GM04503 (cell line): ENCODE measurements at places on chromosomes 4 and X.

DNA sequence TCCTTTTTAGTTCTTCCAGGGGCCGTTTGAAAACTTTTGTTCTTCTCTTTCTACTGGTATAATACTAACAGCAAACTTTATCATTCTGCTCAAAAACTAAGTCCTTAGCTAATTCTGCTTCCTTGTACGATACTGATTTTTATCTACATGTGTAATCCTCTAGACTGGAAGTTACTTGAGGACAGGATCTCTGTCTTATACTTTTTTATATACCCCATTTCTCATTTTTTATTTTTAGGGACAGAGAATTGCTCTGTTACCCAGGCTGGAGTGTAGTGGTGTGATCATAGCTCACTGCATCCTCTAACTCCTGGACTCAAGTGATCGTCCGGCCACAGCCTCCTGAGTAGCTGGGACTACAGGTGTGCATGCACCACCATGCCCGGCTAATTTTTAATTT lies 2.2 kb downstream of the COX7B start:
- DNase-seq, result no peak

DNA sequence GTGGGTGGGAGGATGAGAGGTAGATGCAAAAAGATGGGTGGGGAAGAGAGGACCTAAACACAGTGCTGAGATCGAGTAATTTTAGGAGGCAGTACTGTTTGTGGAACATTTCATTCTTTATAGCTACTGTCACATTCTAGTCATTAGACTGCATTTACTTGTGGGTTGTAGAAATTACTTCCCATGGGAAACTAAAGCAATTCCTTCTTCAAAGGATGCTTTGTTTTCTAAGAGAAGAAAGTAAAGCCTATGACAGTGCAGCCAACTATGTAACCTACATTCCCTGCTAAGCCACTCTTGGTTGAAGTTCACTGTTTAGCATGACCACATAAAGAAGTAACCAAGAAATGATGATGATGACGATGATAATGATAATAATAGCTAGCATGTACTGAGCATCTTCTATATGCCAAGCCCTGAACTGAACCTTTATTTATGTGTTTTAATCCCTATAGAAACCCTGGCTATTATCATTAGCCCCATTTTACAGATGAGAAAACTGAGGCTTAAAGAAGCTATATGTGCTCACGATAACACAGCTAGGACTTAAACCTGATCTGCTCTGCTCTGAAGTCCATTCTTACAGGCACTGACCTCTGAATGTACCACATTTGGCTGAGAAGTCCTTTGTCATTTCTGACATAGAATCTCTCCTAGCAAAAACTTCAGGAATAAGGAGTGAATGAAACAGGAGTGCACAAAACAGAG lies 114.5 kb upstream of the KIT start:
- peak; percentile 98 for DNase-seq

GRCh38 chr4:171524903-171525302 lies 288.3 kb upstream of the GALNTL6 start:
- DNase-seq, result no peak

- DNase-seq, result peak; percentile 8
Measured at GRCh38 chrX:151019856-151020255, 36.7 kb downstream of the HMGB3 start.

GRCh38 chr4:152643153-152644035 lies 36.4 kb downstream of the TMEM154 start:
- no peak for DNase-seq

- no peak for DNase-seq
Measured at GRCh38 chrX:15188039-15188438, 81.8 kb downstream of the ASB9 start.

DNA sequence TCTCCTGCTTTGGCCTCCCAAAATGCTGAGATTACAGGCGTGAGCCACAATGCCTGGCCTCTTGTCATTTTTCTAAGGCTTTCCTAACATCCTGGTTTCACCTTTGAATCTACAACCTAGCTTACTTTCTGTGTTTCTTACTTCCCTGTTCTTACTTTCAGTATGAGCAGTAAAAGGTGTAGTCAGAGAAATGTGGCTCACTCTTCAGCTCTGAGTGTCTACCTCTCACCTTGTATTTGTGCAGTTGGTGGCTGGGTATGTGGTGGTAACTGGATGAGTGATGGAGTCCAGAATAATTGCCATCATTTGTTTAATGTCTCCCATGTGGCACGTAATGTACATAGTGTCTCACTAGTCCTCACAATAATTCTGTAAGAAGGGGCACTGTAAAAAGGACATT lies 19.1 kb upstream of the CXCL11 start:
- no peak for DNase-seq

GRCh38 chr4:151957153-151957552 lies 196.3 kb upstream of the GATB start:
- DNase-seq, result no peak

DNA sequence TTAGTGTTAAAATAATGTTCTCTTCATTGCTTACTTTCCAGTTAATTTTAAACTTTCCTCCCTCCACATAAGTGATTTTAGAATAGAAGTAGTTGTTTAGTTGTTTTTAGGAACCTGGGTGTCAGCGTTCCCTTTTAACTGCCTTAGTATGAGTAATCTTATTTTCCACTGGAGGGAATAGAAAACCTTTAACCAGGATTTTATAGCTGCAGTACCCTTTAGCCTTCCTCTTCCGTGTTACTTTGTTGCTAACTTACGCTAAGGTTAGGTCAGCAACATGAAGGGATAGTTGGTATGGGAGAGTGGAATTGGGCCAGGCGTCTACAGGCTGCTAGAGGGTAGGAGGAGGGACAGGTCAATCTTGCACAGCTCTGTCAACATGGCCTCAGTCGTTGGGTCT lies 31.5 kb downstream of the SMS start:
- DNase-seq, result no peak

DNA sequence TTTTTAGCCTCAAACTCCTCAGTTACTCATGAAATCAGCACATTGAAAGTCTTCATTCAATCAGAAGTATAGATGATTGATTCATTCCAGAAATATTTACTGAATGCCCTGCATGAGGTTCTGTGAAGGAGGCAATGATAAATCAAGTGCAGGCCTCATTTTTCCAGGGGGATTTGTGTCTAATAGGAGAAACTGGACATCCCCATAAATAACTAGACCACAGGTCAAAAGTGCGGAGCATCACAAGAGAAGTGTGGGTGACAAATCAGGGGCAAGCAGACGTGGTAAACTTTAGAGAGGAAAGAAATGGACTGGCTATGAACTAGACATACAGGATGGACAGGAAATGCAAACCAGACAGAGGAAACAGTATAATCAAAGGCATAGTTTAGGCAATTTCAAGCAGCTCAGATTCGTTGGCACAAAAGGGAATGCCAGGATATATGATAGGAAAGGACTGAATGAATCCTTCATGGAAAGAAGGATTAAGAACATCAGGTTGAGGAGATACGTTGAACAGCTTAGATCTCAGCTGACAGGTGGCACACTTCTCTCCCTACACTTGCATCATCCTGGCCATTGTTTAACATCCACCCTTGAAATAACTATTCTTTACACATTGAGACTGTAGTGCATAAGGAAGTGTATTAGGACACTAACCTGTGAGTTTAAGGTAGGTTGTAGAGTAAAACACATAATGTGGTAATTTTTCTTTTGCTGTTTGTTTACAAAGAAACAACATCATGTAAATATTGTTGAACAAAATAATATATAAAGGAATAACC lies 69.6 kb upstream of the RASGEF1B start:
- DNase-seq, result no peak

DNA sequence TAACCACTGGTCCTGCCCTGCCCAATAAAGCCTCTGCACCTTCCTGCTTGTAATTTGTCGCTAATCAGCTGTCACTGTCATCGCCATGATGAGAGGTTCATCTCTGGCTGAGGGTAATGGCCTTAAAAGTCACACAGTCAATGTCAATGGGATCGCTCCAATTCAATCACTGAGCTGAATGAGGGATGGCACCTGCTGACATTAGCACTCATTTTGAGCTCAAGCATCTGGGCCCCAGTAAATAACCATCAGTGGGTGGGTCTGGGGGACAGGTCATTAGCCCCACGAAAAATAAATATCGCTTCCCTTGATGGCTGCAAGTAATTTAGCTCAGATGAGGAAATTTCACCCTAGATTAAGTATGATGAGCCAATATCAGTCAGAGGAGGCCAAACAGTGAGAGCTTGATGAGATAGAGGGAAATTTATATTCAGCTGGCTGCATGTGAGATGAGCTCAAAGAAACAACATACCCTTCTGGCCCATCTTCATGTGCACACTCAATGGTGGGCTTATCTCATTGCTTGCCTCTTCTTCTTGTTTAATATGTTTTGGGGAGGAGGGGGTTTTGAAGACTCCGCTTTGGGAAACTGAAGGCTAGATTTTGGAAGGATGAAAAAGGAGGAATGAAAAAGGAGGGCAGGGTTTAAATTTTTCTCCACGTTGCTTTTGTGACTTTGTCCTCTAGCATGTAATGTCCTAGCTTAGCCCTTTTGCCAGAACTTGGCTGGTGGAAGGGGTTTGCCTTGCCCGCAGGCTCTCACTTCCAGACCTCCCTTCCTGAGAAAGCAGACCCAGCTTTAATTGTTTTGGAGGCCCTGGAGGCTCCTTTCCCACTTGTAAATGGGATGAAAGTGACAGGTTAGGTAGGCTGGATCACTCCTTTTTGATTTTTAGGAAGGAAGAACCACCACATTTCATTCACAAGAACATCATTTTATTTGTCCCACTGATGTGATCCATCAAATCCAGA lies 84.8 kb upstream of the PAQR3 start:
- DNase-seq, result no peak

- no peak for DNase-seq
Measured at GRCh38 chr4:26031704-26032103, 117.7 kb downstream of the SMIM20 start.

GRCh38 chr4:125719987-125720386 lies 405.2 kb downstream of the FAT4 start:
- DNase-seq, result no peak

GRCh38 chrX:40174001-40174853 lies 76.5 kb upstream of the BCOR start:
- no peak for DNase-seq

- no peak for DNase-seq
Measured at GRCh38 chr4:183848805-183849204, 56.3 kb upstream of the STOX2 start.

DNA sequence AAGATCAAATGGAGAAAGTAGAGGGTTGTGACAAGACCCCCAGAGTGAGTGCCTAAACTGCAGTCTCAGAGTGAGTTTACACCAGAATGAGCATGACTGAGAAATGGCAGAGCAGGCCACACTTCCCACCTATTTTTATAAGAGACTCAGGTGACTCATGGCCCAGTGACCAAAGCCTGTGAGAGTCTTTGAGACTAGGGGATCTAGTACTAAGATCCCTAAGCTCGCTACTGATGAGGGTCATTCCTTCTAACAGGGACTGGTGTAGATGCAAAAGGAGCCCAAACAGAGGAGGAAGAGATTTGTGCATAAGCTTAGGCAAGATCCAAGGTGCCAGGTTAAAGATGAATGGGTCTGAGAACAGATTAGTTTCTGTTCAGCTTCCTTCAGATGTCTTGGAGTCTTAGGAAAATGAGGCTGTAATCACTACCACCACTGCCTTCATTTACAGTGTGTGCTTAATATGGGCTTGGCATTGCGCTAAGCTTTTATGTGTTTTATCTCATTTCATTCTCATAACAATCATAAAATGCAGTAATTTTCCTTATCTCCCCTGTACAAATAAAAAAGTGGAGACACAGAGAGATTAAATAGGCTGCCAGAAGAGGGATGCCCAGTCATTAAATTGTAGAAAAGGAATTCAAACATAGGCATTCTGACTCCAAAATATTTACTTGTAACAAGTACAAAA lies 62.8 kb downstream of the RWDD4 start:
- no peak for DNase-seq

DNA sequence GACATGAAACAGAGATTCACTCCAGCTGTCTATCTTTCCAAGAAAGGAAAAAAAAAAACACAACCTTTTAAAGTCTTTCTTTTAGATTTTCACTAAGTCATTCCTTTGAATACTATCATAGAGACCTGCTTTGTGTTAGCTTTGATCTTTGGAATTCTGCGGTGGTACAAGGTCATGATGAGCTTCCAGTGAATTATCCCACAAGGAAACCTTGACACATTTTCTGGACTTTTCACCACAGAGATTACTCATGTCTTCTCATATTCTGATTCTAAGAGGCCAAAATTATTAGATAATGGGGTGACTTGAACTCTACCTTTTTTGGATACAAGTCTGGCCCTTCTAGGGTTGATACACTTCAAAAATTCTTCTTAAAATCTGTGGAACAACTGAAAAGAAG lies 201.6 kb downstream of the PACRGL start:
- DNase-seq, result no peak

GRCh38 chrX:115948018-115948923 lies 222.3 kb upstream of the AGTR2 start:
- no peak for DNase-seq

GRCh38 chr4:106287353-106287969 lies 28.5 kb downstream of the TBCK start:
- peak; percentile 55 for DNase-seq

- no peak for DNase-seq
Measured at GRCh38 chr4:5497489-5497888, 210.9 kb downstream of the EVC2 start.

DNA sequence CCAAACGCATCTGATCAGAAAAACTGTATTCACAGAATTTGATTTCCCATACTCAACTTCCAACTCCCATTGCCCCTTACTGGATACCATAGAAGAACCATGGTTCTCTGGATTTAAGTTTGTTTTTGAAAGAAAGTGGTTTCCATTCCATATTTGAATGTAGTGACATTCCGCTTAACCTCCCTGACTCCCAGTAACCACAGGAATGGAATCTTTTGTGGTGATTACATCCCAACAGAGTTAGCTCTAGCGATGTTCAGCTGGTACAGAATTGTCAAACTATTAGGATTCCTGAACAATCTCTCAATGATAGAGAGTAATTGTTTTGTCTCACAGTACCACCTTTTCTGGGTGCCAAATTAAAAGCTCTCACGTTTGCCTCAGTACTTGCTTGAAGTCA lies 1.7 kb downstream of the NUDT10 start:
- DNase-seq, result no peak

DNA sequence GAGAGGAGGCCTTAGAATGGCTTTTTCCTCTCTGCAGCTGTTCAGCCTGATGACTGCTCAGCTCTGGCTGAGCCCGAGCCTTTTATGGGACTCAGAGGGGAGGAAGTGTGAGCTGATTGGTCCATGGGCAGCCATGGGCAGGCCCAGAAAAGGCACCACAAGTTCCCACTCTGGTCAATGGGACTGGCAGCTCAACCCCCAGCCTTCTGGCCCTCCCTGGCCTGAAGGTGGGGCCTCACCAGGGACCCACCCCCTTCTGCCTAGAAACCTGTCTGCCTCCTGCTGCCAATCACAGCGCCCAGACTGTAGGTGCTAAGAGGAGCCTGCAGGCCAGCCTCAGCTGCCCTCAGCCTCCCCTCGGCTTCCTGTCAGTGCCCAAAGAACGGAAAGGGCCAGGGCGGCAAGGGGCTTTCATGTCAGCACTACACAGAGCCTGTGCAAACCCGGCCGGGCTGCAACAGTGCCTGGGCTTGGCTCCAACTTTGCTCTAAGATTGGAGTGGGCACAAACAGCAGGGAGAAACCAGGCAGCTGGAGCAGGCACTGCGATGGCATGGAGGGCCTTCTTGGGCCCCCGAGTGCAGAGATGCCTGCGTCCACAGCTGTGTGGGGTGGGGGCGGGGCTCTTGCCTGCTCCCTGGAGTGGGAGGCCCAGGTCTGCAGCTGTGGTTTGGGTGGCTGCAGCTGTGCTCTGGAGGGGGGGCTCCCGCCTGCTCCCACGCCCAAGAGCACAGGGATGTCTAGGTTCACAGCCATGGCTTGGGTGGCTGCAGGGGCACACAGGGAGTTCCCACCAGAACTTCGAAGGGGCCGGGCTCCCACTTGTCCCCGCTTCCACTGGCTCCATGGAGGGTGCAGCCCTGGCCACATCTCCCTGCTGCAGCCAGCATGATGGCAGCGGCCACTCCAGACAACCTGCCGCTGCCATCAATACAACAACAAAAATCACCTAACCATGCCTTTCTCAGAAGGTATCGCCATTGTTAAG lies 92.6 kb downstream of the NXF2 start:
- DNase-seq, result no peak
